ENCODE measurements at places on chromosomes 16 and 17. TPM values are rescaled to one million over a fixed set of nuclear protein-coding genes. Genes with fewer than 3 reads are reported as not detected.

The RASL10B gene
- total RNA-seq, result 2.7 TPM

GRCh38 chr16:569445-570254 is at the start of gene PIGQ:
Gene PIGQ (plus strand): TSS chr16:569968. CDS start chr16:574075, 4,107 bp downstream.
- peak; percentile 79 for DNase-seq

The MYO15B gene
- total RNA-seq, result 22.4 TPM

GRCh38 chr16:65601781-65602180 is 479.9 kb upstream of the CDH11 start:
- DNase-seq, result no peak

- no peak for DNase-seq
Observed at GRCh38 chr16:64312980-64313379, 808.9 kb downstream of the CDH11 start.

- no peak for DNase-seq
Observed at GRCh38 chr17:18124345-18125126, 16.0 kb downstream of the MYO15A start.

DNA sequence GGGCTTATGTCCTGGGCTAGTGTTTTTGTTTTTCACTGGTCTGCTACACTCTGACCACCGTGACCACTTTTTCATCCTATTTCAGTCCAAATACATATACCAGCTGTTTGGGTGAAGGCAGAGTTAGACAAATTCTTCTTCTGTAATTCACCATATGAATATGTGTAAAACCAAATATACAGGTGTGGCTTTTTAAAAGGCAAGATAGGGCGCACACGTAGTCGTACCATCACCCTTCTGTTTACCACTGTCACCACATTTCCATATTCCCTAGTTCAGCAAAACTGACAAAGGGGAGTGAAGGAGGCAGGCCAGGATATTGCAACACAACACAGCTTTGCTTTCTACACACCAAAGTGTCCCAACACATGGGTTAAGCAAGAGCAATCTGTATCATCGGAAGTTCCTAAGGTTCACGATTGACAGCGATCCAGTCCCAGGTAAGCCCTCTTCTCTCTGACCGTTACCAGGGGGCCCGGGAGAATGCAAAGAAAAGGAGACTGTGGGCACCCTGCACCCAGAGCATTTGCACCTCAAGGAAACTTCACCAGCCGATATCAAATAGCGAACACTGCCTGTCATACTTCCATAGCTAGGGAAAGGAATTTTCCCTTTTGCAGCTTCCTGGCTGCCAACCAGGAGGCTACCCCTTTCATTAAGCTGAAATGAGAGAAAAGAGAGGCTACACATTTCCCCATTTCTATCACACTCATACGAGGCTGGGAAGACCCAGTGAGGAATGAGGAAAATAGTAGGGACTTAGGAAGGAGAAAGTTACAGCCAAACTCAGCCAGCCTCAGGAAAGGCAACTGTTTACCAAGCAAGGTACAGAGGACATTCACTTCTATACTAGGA is 23.1 kb downstream of the CREBBP start:
- no peak for DNase-seq
